Transverse colon (tissue), 4 donors: ENCODE measurements at places on chromosomes 5 and 9.
A peak's percentile ranks its signal among the peaks of the same experiment; 100 is the strongest.

DNA sequence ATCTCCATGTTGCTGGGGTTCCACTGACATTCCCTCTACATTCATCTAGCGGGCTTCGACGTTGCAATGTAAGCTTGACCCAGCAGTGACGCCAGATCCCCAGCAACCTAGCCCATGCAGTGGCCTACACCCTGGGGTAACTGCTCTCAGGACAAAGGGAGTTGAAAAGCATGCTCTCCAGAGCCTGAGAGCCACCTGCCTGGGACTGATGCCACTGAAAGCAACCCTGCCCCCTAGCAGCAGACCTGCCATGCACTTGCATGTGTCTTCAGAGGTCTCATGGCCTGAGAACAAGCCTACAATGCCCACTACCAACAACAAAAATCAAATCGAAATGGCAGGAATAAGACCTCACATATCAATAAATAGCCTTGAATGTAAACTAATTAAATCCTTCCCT is 330.3 kb downstream of the TRIM36 start:
- DNase-seq: no peak

- DNase-seq: no peak
Observed at GRCh38 chr9:99472240-99472915, 250.3 kb downstream of the SEC61B start.

- no peak for DNase-seq
Observed at GRCh38 chr5:95801532-95801931, 21.0 kb downstream of the GLRX start.

DNA sequence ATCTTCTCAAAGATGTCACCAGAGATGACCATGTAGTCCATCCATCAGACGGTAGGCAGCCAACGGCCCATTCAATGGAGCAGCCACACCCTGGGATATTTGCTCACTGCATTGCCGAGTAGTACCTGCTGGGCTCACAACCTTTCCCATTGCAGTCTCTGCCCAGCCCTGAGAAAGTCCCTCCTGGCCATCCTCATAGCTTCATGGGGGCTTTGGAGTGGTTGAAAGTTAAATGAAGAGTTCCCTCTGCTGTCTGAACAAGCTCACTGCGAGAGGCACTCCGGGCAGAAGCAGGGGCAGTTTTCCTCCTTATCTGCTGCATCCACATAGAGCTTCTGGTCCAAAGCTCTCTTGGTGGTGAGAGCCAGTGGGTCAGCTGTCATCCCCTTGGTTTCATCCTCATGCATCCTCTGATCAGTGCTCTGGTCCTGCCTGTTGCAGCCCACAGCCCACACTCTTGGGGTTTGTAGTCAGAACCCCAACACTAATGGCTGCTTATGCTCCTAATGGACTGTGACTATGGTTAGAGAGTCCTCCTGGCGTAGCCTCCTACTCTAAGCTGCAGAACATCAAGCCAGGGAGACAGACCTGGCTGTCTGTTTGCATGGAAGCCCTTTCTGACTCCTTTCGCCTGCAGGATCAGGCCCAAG is 23.3 kb downstream of the TNFSF8 start:
- no peak for DNase-seq

DNA sequence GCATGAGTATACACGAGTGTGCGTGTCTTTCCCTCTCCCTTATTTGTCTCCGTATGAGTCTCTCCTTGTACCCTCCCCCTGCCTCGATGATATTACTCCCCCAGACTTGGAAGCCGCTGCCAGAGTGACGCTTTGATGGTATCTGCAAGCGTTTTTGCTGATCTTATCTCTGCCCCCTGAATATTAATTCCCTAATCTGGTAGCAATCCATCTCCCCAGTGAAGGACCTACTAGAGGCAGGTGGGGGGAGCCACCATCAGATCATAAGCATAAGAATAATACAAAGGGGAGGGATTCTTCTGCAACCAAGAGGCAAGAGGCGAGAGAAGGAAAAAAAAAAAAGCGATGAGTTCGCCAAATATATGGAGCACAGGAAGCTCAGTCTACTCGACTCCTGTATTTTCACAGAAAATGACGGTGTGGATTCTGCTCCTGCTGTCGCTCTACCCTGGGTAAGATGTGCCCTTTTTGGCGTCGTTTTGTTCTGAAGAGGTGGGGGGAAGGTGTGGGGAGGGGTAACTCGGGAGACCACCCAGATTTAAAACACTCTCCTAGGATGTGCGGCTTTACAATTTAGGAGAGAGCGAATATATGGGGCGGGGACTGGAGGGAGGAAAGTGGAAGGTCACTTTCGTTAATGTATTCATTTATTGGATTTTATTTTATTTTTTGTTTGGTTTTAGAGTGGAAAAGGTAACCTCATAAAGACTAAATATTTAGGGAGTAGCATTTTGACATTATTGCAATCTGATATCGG is at the start of gene GABRG2:
GABRG2 (plus strand) TSS at position 119 of the 757 bp plus-strand sequence; CDS start at position 346, 227 bp downstream.
- no peak for DNase-seq

- DNase-seq: no peak
Observed at GRCh38 chr5:513216-514100, 10.8 kb downstream of the SLC9A3 start.

GRCh38 chr9:115146581-115147021 is 28.6 kb upstream of the TNC start:
- no peak for DNase-seq

GRCh38 chr9:2765250-2765880 is 48.1 kb downstream of the KCNV2 start:
- DNase-seq: no peak

DNA sequence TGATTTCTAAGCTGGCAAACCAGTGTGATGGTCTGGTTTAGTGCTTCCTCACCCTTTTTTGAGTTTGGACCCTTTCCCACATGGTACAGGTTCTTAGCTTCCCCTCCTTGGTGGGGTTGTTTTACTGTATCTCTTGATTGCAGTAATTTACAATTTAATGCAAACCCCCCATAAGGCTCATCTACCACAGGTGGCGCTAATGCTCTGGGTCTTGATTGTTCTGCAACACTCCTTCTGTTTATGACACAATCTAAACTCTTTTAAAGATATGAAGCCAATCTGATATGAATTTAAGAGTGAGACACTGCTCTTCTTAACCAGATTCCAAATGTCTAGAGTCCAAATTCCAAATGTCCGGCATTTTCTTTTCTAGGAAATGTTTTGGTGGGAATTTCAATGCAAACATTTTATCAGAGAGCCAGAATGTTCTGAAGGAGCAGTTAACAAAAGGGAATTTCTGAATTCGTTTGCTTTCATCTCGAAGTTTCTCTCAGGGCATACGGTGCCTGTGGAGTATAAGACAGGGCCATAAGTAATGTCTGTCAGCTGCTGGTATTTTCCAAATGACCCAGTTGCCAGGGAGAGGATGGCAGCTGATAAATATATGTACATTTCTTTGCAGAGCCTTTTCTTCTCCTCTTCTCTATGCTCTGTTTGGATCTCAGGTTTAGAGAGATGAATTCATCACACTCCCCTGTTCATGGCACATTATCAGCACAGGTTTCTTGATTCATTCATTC is 246.8 kb downstream of the ARHGAP26 start:
- peak; percentile 50 for DNase-seq

DNA sequence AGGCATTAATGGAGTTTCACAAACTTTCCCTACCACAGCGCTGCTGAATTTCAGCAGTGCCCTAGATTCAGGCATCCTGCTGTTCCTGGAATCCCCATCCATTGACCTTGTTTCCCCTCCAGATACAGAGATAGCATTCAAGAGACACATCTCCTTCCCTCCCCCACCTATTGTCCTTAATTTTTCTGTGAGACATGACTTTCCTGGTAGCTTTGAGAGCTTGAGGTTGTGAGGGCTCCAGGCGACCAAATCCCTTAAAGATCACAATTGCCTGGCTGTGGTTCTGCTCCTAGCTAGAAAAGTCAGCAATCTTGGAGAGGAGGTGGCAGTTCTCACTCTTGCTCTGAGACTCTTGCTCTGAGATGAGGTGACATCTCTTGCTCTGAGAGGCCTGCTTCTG is 48.0 kb downstream of the PRR16 start:
- no peak for DNase-seq

GRCh38 chr5:107431998-107432397 is 238.7 kb downstream of the EFNA5 start:
- DNase-seq: no peak

GRCh38 chr5:83993803-83994202 is 273.1 kb upstream of the HAPLN1 start:
- DNase-seq: no peak
